Mucosa of descending colon (tissue), 3 donors: ENCODE measurements at places on chromosomes 4 and X. TPM values are rescaled to one million over a fixed set of nuclear protein-coding genes. Genes with fewer than 3 reads are reported as not detected.
A peak's percentile ranks its signal among the peaks of the same experiment; 100 is the strongest.

SPIN4 gene
- total RNA-seq = 5.0 TPM

PNCK gene
- total RNA-seq = 4.6 TPM

F9 gene
- total RNA-seq = not detected

CYSLTR1 gene
- total RNA-seq = 1.6 TPM

TNIP3 gene
- 1.1 TPM for total RNA-seq

EXOC1L gene
- not detected for total RNA-seq

FAM47E gene
- 3.3 TPM for total RNA-seq

KCNIP4 gene
- total RNA-seq = 11.3 TPM

DNA sequence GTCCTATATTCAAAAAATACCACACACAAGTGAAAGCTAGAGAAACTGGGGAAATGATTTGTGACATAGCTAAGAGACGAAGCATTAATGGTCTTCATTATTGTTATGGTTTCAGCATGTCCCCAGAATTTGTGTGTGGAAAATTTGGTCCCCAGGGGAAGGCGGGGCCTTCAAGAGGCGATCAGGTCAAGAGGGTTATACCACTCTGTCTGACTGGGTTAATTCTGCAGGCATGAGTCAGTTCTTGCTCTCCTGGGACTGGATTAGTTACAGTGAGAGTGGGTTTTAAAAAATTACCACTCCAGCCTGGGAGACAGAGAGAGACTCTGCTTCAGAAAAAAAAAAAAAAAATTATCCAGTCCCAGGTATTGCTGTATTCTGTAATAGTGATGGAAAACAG, 2.1 kb upstream of the MTNR1A start:
- no peak for DNase-seq

- DNase-seq = no peak
Observed at GRCh38 chrX:115562480-115562847, 1.5 kb downstream of the PLS3 start.

GRCh38 chr4:5200513-5200912, 149.2 kb downstream of the STK32B start:
- no peak for DNase-seq

DNA sequence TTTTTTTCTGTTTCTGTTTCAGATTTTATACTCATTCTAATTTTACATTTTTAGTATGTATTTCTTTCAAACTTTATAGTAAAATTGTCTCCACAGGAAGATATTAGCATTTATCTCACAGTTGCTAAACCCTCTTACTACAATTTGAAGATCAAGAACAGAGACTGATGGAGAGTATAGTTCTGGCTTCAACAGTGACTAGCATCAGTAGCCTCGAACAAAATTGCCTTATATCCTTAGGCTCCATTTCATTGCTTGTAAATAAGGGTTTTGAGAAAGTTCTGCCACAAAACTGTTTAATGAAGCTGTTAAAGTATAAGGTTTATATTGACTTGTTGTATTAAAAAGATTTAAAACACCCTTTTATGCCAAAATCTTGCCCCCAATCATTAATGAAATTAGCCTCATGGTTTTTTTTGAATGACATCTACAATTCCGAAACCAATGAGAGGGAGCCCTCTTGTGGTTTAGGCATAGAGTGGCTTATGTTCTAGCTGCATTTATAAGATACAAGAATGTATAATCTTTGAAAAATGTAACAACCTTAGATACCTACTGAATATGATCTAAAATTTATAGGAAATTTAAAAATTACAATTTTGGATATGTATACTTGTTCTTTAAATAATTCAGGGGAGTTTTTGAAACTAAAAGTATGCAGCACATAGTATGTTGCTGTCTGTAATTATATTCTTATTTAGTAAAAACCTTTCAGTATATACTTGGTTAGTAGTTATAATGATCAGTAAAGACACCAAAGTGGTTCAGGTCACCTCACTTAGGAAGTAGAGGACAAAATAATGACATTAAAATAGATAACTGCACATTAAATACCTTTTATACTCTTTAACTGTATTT, 109.8 kb upstream of the HPGD start:
- peak; percentile 20 for DNase-seq

GRCh38 chrX:78595901-78596502, 63.1 kb downstream of the RTL3 start:
- DNase-seq = no peak

DNA sequence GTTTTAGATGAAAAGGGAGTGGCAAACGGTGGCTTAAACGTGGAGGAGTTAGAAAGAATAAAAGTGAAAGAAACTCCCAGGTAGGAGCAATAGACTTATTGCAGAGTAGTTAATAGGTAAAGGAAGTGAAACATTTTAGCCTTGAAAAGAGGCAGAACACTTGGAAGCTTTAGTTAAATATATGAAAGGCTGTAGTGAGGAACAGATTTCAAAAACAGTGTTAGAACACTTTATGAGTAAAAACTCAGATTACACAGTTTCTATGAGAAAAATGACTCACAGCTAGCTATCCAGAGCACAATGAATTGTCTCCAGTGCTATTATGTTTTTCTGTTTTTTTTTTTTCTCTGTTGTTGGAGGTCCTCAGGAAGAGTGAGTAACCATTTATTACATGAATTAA, 45.8 kb downstream of the TACR3 start:
- no peak for DNase-seq

GRCh38 chr4:3853388-3854035, 87.3 kb downstream of the ADRA2C start:
- DNase-seq = peak; percentile 5

- no peak for DNase-seq
Observed at GRCh38 chr4:70306076-70306475, 28.7 kb upstream of the CABS1 start.

- no peak for DNase-seq
Observed at GRCh38 chrX:13263560-13264251, 56.1 kb downstream of the ATXN3L start.

- peak; percentile 26 for DNase-seq
Observed at GRCh38 chrX:123731258-123731986, 1.4 kb downstream of the THOC2 start.

GRCh38 chr4:6907658-6908191, 1.9 kb upstream of the TBC1D14 start:
- peak; percentile 79 for DNase-seq
